ENCODE measurements at places on chromosomes 7 and 10. TPM values are rescaled to one million over a fixed set of nuclear protein-coding genes. Genes with fewer than 3 reads are reported as not detected.

Gene TFEC
- not detected for total RNA-seq

Gene HSPA12A
- 3.2 TPM for total RNA-seq

Gene CDHR1
- total RNA-seq, result not detected

Gene FAM149B1
- 27.0 TPM for total RNA-seq

Gene PAPOLB
- total RNA-seq, result not detected

Gene MMD2
- not detected for total RNA-seq

Gene GJD4
- total RNA-seq, result not detected

Gene SNX10
- total RNA-seq, result 19.6 TPM

Gene ZNF775
- total RNA-seq, result 5.3 TPM

Gene C1QL3
- total RNA-seq, result not detected

Gene RRP12
- 52.6 TPM for total RNA-seq

Gene CTAGE8
- 4.3 TPM for total RNA-seq

Gene MRPL43
- 42.7 TPM for total RNA-seq

Gene MCU
- total RNA-seq, result 96.6 TPM

Gene NPSR1
- total RNA-seq, result not detected

Gene SCRN1
- 116 TPM for total RNA-seq

Gene NPFFR1
- total RNA-seq, result 0.20 TPM

Gene KLLN
- 0.81 TPM for total RNA-seq

Gene CCDC7
- 7.4 TPM for total RNA-seq

Gene WASHC2A
- 32.8 TPM for total RNA-seq

Gene NODAL
- total RNA-seq, result not detected

Gene SEMA3D
- total RNA-seq, result 0.91 TPM

Gene VWDE
- 21.3 TPM for total RNA-seq

Gene PCDH15
- not detected for total RNA-seq

Gene LRRC61
- total RNA-seq, result 22.5 TPM

Gene TCF7L2
- 43.0 TPM for total RNA-seq

Gene ACSM6
- total RNA-seq, result not detected

Gene ABCF2
- total RNA-seq, result 43.0 TPM

Gene RALA
- 58.1 TPM for total RNA-seq

Gene SYCE1
- not detected for total RNA-seq

Gene POMZP3
- total RNA-seq, result 9.6 TPM

Gene PTER
- total RNA-seq, result 30.1 TPM

Gene TMEM196
- not detected for total RNA-seq

Gene FOXL3
- not detected for total RNA-seq

Gene UBE3C
- 81.1 TPM for total RNA-seq

Gene PIP
- total RNA-seq, result not detected

Gene HIF1AN
- 35.8 TPM for total RNA-seq

Gene VSTM2A
- total RNA-seq, result not detected

Data from Calu3 (cell line).